ENCODE measurements at places on chromosomes 3 and 15. TPM values are rescaled to one million over a fixed set of nuclear protein-coding genes. Genes with fewer than 3 reads are reported as not detected.

- H3K4me1 ChIP-seq: no peaks in the 10 kb centered on the region
- H3K36me3 ChIP-seq: no peaks in the 10 kb centered on the region
- H3K27ac ChIP-seq: no peak overlapping the region
These were observed 534.5 kb upstream of the TBL1XR1 start for GRCh38 chr3:177731644-177732268.

DNA sequence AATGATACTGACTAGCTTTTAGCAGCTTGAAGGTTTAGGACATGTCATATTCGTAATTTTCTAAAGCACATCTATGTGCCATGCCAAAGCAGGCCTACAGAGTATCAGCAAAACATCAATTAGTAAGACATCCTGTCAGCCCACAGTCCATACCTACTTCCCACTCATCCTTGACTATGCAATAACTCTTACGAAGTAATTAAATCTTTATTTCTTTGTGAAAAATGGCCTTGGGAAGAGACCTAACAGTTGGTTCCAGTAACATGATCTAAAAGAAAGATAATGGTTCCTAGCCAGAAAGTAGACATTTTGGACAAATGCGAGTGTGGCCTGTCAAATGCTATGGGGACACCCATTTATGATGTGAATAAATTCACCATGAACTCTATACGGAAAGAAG lies 172.6 kb upstream of the TNIK start:
- H3K36me3 ChIP-seq: no peaks in the 10 kb centered on the region
- no peaks in the 10 kb centered on the region for H3K27me3 ChIP-seq
- no peak overlapping the region for H3K4me3 ChIP-seq
- H3K27ac ChIP-seq: no peak overlapping the region

DNA sequence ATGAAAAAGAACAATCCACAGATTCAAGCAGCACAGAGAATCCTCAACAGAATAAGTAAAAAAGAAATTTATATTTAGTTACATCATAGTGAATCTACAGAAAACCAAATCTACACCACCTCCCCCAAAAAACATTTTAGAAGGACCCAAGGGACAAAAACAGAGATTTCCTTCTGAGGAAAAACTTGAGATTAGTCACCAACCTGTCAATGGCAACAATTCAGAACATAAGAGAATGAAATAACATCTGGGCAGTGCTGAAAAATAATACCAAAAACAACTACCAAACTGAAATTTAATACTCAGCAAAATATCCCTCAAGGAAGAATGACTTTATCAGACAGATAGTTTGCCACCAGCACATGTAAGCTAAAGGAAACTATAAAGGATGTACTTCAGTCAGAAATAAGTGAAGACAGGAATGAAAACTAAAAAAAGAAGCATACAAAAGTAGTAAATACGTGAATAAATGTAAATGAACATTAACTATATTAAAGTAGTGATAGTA lies 260.7 kb downstream of the ULK4 start:
- H3K36me3 ChIP-seq: no peaks in the 10 kb centered on the region
- H3K4me1 ChIP-seq: no peaks in the 10 kb centered on the region
- DNase-seq: no peak
- no peak overlapping the region for H3K27ac ChIP-seq
- no peak overlapping the region for H3K4me3 ChIP-seq

DNA sequence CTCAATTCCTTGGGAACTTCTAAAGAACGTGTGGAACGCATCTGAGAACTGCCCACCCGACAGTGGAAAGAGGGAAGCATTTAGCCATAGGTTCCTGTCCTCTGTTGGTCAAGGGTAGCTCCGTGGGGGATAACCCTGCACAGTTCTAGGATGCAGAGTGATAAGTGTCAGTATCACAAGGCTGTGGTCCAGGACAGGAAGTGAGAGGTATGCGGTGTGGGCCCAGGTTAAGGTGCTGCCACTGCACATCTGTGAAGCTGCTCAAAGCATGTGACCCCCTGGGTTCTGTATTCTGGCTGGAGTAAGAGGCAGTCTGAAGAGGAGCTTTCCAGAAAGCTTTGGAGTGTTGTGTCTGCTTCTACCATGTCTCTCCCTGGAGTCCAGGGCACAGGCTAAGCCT lies 51.7 kb upstream of the HES1 start:
- no peak overlapping the region for H3K4me3 ChIP-seq
- H3K27ac ChIP-seq: no peak overlapping the region
- peaks cover 5% of the 10 kb centered on the region for H3K4me1 ChIP-seq
- H3K36me3 ChIP-seq: no peaks in the 10 kb centered on the region
- DNase-seq: no peak

- H3K4me3 ChIP-seq: no peak overlapping the region
- no peaks in the 10 kb centered on the region for H3K27me3 ChIP-seq
- no peak for DNase-seq
- H3K36me3 ChIP-seq: no peaks in the 10 kb centered on the region
- no peak overlapping the region for H3K27ac ChIP-seq
These were observed 11.0 kb downstream of the OSTN start for GRCh38 chr3:191210032-191210431.

DNA sequence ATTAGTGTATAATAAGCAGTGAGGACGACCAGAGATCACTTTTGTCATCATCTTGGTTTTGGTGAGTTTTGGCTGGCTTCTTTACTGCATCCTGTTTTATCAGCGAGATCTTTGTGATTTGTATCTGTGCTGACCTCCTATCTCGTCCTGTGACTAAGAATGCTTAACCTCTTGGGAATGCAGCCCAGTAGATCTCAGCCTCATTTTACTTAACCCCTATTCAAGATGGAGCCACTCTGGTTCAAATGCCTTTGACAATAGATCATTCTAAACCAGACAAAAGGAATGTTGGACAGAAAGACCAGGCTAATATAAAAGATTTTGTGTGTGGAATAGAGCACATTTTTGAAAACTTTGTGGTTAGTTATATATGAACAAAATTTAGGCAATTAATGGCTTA lies 618.5 kb upstream of the BCHE start:
- H3K36me3 ChIP-seq: no peaks in the 10 kb centered on the region
- H3K4me1 ChIP-seq: no peaks in the 10 kb centered on the region
- no peak overlapping the region for H3K27ac ChIP-seq
- H3K27me3 ChIP-seq: no peaks in the 10 kb centered on the region

- H3K27ac ChIP-seq: no peak overlapping the region
- no peaks in the 10 kb centered on the region for H3K4me1 ChIP-seq
- no peaks in the 10 kb centered on the region for H3K36me3 ChIP-seq
These were observed 165.8 kb downstream of the ERC2 start for GRCh38 chr3:56302417-56302816.

DNA sequence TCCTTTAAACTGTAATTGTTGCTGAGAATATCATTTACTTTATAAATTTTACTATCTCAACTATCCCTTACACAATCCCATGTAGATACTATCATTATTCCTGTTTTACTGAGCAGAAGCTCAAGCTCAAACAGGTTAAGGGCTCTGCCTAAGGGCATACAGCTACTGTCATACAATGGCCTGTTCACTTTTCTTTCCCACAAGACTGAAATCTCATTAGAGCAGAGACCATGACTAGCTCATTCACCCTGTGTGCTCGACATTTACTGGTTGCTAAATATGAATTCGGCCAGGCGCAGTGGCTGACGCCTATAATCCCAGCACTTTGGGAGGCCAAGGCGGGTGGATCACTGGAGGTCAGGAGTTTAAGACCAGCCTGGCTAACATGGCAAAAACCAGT lies 1.6 kb upstream of the MESP2 start:
- DNase-seq: no peak
- H3K27me3 ChIP-seq: no peaks in the 10 kb centered on the region
- peaks cover 15% of the 10 kb centered on the region for H3K4me1 ChIP-seq
- no peaks in the 10 kb centered on the region for H3K36me3 ChIP-seq
- no peak overlapping the region for H3K4me3 ChIP-seq
- no peak overlapping the region for H3K27ac ChIP-seq

DNA sequence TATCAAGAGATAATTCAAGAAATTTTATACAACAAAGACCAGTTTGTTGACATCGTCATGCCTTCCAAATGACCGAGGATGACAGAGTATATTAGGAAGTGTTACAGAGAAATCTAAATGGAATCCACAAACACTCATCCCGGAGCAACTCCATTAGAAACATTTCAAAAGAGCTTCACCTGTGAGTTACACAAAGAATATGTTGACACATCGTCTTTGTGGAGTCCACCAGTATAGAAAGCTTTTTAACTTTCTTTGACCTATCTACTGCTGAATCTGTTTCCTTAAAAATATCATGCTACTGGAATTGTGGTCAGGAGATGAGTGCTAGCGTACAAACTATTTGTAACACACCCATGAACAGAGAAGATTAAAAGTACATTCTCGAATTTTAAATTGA lies 130.4 kb downstream of the SUCLG2 start:
- H3K36me3 ChIP-seq: peaks cover 28% of the 10 kb centered on the region
- H3K4me3 ChIP-seq: no peak overlapping the region
- H3K4me1 ChIP-seq: no peaks in the 10 kb centered on the region
- no peak overlapping the region for H3K27ac ChIP-seq
- no peaks in the 10 kb centered on the region for H3K27me3 ChIP-seq

JAGN1 gene
- total RNA-seq: 40.3 TPM

GRCh38 chr3:110767838-110768237 lies 303.8 kb upstream of the NECTIN3 start:
- no peak overlapping the region for H3K4me3 ChIP-seq
- no peaks in the 10 kb centered on the region for H3K27me3 ChIP-seq
- no peaks in the 10 kb centered on the region for H3K4me1 ChIP-seq
- no peak for DNase-seq

- no peaks in the 10 kb centered on the region for H3K4me1 ChIP-seq
- no peaks in the 10 kb centered on the region for H3K27me3 ChIP-seq
- no peak overlapping the region for H3K4me3 ChIP-seq
- H3K27ac ChIP-seq: no peak overlapping the region
These were observed 55.4 kb upstream of the LRRFIP2 start for GRCh38 chr3:37229740-37230139.

- no peak for DNase-seq
- peaks cover 23% of the 10 kb centered on the region for H3K4me1 ChIP-seq
- H3K4me3 ChIP-seq: no peak overlapping the region
- no peak overlapping the region for H3K27ac ChIP-seq
- no peaks in the 10 kb centered on the region for H3K36me3 ChIP-seq
- no peaks in the 10 kb centered on the region for H3K27me3 ChIP-seq
These were observed 59.7 kb downstream of the TLNRD1 start for GRCh38 chr15:81060470-81060869.

DNA sequence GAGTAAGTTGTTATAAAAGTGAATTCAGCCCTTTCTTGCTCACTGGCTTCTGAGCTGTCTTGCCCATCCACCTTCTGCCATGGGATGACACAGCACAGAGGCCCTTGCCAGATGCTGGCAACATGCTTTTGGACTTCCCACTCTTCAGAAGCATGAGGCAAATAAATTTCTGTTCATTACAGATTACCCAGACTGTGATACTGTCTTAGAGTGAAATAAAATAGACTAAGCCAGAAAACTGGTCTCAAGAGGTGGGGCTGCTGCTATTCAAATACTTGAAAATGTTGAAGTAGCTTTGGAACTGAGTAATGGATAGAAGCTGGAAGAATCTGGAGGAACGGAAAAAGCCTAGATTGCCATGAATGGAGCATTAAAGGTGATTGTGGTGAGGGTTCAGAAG lies 170.4 kb downstream of the ZMAT3 start:
- no peak overlapping the region for H3K4me3 ChIP-seq
- no peaks in the 10 kb centered on the region for H3K4me1 ChIP-seq
- no peaks in the 10 kb centered on the region for H3K27me3 ChIP-seq
- no peaks in the 10 kb centered on the region for H3K36me3 ChIP-seq

CAMK1 gene
- 14.7 TPM for total RNA-seq

DNA sequence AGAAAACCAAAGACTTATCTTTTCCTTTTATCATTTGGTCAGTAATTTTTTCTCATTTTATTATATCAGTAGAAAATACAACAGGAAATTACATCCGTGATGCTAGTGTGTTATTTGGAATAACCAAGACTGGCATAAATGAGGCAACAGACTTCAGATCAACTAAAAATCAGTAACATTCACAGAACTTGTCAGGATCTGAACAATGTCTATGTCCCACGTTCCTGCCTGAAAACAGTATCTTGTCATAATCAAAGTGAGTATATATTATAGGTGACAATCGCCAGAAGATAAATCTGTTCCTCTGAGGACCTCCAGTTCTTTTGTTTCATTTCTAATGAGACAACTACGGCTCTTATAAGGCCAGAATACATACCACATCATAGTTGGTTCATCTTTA lies 41.8 kb downstream of the MYH15 start:
- H3K36me3 ChIP-seq: no peaks in the 10 kb centered on the region
- no peak for DNase-seq

Data from heart left ventricle (tissue), 16 donors.